ENCODE measurements at places on chromosomes 2 and 18.
A peak's percentile ranks its signal among the peaks of the same experiment; 100 is the strongest.

DNA sequence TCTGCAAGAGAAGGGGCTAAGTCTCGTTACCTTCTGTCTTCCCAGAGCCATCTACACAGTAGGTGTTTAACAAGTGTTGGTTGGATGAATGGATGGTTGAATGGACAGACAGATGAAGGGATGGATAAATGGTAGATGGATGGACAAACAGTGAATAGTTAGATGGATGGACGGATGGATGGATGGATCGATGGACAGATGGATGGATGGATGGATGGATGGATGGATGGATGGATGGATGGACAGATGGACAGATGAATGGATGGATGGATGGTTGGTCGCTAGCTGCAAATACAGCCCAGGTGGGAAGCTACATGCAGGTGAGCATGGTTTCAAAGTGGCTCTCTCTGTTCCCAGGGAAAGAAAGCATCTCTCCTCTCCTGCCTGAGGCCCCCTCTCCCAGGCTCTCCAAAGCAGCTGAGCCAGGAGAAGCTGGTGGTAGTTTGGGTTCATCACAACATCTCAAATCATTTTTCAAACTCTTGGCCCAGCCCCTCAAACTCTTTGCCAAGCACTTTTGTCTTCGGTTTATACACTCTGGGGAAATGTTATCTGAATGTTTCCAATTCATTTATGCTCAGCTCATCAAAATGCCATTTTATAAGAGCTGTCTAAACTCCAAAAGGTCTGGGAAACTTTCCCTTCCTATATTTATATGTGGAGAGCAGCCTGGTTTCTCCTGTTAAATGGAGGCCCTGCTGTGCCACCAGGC is 192.7 kb downstream of the ANAPC1 start:
- DNase-seq: no peak

- peak; percentile 28 for DNase-seq
These were observed 129.7 kb upstream of the OSR1 start for GRCh38 chr2:19488009-19488691.

DNA sequence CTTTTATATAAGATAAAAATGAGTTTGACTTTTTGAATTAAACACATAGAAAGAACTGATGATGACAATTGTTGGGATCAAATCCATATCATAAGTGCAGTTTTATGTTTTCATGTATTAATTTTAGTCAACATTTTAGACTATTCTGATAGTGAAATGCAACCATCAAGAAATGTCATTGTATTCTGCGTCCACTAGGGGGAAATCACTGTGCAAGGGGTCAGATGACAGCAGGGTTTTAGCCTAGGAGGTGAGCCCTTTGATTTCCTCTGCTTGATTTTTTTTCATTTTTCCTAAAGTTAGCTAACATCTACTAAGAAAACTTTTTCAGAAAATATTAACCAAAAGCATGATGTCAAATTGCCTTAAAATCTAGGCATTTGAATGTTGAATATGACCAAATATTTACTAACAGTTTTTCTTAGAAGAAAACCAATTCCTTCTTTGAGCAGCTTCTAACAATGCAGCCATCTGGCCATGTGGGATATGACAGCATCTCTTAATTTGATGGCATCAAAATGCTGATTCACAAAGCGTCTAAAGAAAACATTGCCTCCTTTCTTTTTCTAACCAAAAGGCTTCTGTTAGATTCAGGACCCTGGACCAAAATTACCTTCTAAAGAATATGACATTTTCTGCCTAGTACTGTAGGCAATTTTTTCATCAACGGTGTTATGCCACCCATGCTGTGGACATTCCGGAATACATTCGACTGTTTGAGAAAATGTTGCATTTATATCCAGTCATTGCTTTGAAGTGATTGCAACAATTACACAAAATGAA is 141.5 kb downstream of the SPHKAP start:
- DNase-seq: peak; percentile 29

GRCh38 chr2:50949450-50950193 is 82.3 kb downstream of the NRXN1 start:
- no peak for DNase-seq

GRCh38 chr2:144339048-144339447 is 180.9 kb downstream of the ZEB2 start:
- no peak for DNase-seq

DNA sequence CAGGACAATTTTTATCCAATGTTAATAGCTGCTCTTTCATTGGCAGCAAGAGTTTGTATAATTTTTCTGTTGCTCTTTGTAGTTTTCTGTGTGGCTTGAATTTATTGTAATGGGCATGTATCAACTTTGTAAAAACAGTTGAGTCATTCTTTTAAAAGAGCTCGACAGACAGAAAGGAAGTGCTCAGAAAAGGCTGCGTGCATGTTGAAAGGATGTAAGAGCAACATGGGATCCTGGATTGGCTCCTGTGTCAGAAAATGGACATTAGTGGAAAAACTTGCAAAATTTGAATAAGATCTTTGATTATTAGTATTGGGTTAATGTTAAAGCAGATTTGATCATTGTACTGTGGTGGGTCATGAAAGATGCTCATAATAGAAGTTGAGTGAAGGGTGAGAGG is 93.3 kb upstream of the CDC42EP3 start:
- no peak for DNase-seq

- peak; percentile 5 for DNase-seq
These were observed 119.5 kb upstream of the SMIM21 start for GRCh38 chr18:75546964-75547363.

DNA sequence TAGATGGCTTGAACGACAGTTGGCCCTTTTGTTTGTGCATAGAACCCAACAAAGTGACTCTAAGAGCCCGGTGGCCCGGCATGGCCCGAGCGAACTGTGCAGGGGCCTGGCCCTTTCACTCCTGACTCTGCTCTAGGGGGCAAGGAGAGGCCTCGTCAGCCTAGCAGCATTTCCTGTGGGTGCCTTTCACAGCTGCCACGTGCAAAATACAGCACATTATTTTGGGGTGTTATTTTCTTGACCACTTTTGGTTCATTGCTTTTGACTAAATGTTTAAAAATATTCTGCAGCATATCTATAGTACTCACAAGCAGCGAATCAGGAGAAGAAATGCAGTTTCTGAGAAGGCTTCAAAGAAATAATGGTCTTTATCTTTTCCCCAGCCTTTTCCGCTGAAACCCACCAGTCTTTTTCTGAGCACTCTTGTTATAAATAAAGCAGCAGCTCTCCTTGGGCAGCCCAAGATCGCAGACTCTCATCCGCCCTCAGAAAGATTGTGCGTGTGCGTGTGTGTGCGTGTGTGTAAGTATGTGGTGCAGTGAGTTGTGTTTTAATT is 31.3 kb downstream of the DGKD start:
- DNase-seq: peak; percentile 91

DNA sequence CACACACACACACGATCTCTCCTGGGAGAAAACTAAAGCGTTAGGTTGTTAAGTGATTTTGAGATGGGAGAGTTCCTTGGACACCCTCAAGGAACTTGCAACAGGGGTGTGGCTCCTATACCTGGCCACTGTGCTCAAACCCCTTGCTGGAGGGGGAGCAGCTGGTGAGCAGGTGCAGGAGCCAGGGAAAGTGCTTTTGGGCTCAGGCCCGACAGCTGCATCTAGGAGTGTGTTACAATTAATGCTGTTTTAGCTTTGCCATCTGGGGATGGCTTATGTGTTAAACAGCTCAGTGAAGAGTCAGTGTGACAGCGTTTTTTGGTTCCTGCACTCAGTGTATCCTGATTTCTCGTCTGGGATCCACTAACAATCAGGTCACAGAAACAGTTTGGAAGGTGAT is 510.8 kb downstream of the TRIB2 start:
- no peak for DNase-seq

DNA sequence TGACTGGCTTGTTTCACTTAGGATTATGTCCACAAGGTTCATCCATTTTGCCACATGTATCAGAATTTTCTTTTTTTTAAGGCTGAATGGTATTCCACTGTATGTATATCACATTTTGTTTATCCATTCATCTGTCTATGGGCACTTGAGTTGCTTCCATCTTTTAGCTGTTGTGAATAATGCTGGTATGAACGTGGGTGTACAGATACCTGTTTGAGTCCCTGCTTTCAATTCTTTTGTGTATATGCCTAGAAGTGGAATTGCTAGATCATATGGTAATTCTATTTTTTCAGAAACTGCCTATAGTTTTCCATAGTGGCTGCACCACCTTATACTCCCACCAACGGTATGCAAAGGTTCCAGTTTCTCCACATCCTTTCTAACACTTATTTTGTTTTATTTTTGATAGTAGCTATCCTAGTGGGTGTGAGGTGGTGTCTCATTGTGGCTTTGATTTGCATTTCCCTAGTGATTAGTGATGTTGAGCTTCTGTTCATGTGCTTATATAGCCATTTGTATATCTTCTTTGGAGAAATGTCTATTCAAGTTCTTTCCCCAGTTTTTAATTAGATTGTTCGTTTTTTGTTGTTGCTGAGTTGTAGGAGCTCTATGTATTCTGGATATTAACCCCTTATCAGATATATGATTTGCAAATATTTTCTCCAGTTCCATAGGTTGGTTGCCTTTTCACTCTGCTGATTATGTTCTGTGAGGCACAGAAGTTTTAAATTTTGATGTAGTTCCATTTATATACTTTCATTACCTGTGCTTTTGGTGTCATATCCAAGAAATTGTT is 40.7 kb downstream of the TTC39C start:
- no peak for DNase-seq
